ENCODE measurements at places on chromosomes 4 and X.

- no peak for DNase-seq
These were observed 63.8 kb upstream of the STS start for GRCh38 chrX:7083468-7084396.

GRCh38 chr4:19725130-19725529 is 526.6 kb upstream of the SLIT2 start:
- no peak for DNase-seq

- no peak for DNase-seq
These were observed 608 bp upstream of the FAM200B start for GRCh38 chr4:15681067-15681371.

DNA sequence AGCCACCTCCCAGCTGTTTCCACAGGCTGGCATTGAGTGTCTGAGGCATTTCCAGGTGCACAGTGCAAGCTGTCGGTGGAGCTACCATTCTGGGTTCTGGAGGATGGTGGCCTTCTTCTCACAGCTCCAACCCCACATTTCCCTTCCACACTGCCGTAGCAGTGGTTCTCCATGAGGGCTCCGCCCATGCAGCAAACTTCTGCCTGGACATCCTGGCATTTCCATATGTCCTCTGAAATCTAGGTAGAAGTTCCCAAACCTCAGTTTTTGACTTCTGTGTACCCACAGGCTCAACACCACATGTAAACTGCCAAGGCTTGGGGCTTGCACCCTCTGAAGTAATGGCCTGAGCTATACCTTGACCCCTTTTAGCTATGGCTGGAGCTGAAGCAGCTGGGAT is 10.3 kb upstream of the FRMPD4 start:
- DNase-seq: no peak

GRCh38 chrX:133250184-133251100 is 32.3 kb upstream of the TFDP3 start:
- DNase-seq: no peak

DNA sequence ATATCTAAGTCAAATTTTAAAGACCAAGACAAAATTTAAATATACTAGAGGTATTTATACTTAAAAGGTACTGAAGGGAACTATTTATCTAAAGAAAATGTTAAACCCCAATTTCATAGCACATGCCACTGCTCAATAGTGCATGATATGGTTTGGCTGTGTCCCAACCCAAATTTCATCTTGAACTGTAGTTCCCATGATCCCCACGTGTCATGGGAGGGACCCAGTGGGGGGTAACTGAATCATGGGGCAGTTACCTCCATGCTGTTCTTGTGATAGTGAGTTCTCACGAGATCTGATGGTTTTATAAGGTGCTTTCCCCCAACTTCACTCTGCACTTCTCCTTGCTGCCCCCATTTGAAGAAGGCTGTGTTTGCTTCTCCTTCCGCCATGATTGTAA is 32.3 kb downstream of the MAML3 start:
- DNase-seq: no peak

DNA sequence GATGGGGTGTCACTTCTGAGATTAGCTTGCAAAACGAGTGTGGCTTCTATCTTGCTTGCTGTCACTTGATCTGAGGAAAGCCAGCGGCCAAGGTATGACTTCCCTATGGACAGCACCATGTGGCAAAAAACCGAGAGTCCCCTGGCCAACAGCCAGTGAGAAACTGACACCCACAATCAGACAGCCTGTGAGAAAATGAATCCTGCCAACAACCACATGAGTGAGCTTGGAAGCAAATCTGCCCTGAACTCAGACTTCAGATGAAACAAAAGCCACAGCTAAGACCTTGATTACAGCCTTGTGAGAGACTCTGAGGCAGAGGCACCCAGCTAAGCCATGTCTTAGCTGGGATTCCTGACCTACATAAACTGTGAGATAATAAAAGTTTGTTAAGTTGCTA is 45.5 kb downstream of the PPP1R2C start:
- no peak for DNase-seq

DNA sequence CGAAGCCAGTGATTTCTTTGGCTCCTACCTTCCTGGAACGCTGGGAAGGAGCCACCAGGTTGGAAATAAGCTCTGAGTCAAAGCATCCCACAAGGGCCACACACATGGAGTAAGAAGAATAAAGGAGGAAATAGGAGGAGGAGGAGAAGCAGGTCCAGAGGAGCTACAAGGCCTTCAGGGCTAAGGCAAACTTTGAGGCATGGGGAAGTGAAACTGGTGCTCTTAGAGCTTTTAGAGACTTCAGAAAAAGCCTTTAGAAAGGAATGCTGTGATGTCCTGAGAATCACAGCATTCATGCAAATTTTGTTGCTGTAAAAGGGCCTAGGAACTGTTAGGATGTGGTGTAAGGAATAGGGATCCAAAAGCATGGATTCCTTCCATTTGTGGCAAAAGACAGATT is 135.9 kb upstream of the ARHGEF9 start:
- DNase-seq: no peak

DNA sequence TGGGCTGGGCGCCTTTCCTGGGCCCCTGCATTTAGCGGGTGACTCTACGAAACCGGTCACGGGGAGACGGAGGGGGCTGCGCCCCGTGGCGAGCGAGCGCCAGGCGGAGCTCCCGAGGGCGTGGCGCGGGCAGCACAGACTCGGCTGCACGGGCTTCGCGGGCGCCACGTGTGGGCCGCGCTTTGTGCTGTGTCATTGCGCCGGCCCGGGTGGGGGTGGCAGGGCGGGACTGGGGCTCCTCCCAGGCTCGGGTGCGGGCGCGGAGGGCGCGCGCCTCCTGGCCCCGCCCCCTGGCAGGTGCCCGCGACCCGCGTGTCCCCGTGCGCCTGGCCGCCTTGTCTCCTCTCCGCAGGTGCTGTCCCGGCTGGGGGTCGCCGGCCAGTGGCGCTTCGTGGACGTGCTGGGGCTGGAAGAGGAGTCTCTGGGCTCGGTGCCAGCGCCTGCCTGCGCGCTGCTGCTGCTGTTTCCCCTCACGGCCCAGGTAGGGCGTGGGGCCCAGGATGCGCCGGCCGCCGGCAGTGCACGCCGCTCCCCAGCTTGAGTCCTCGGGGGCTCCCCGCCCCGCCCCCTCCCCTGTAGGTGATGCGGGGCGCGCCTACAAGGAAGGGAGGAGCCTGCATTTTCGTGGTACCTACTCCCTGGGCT is 651 bp downstream of the UCHL1 start:
- DNase-seq: peak; percentile 78

GRCh38 chrX:11789809-11790208 is 31.8 kb downstream of the MSL3 start:
- no peak for DNase-seq

DNA sequence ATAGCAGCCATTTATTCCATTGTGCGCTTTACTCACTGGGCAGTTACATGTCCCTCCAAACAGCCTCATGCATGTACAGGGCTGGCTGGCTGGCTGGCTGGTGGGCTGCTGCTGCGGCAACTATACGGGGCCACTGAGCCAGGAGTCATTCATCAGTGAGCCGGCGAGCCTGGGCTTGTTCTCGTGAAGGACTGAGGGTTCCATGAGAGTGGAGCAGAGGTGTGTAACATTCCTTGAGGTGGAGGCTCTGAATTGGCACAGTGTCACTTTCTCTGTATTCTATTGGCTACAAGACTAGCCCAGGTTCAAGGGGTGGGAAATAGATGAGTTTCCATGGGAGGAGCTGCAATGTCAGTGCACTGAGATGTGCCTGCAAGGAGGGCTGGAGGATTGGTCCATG is 89.1 kb downstream of the ARHGAP10 start:
- DNase-seq: no peak

GRCh38 chr4:184320631-184321030 is 103.0 kb upstream of the ENPP6 start:
- DNase-seq: no peak

- no peak for DNase-seq
These were observed 134.2 kb downstream of the MAML3 start for GRCh38 chr4:140019619-140020347.

- DNase-seq: no peak
These were observed 182.9 kb downstream of the C4orf33 start for GRCh38 chr4:129278868-129279267.

DNA sequence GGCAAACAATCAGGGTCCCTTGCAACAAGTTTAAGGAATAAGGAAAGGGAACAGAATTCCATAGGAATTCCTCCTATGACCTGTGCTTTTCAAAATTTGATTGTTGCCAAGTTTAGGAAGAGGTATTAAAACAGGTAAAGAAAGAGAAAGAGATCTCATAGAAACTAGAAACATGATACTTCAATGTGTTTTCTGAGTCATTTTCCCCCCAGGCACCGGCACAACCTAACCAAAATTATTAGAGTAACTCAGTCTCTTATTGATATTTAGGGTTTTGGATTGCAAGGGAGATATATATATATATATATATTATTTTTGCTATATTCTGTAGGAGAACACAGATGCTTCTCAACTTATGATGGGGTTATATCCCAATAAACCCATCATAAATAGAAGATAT is 278.0 kb upstream of the DKK2 start:
- no peak for DNase-seq

DNA sequence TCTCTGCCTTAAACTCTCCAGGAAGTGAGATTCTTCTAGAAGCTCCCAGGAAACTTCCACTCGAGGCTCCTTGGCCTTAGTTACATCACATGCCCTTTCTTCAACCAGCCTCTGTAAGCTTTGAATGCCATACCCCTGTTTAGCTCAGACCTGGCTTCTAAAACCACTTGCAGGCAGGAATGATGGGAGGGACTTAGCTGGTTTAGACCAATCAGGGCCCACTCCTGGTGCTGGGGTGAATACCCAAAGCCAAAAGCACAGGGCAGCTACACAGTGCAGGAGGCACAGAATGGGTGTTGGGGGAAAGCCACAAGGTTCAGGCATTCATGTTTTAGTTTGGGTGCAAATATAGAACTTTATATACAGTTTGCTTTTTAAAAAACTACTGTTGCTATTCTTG is 296.2 kb downstream of the FRMPD4 start:
- no peak for DNase-seq

DNA sequence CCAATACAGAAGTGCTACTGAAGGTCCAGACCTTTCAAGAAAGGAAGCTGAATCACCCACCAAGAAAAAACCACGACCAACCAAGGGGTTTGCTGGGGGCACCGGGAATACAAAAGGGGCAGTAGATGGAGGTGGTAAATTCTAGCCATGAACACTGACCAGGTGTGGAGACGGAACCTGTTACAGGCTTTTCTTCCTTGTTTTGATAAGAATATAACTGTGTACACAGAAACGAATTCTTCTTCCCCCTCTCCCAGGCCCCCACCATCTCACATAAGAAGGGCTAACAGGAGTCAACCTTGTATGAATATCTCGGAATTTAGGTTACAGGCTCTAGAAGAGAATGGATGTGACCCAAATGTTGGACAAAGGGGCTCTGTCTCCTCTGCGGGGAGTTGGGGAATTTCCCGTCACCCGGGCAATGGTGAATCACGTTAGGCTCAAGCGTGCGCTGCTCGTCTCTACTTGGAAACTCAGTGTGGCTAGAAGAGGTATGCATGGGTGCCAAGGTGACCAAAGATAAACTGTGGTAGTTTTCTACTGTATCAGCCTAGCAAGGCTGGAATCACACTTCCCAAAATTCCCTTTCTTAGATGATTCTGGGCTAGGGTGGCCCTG is 87.0 kb downstream of the AFAP1 start:
- no peak for DNase-seq

DNA sequence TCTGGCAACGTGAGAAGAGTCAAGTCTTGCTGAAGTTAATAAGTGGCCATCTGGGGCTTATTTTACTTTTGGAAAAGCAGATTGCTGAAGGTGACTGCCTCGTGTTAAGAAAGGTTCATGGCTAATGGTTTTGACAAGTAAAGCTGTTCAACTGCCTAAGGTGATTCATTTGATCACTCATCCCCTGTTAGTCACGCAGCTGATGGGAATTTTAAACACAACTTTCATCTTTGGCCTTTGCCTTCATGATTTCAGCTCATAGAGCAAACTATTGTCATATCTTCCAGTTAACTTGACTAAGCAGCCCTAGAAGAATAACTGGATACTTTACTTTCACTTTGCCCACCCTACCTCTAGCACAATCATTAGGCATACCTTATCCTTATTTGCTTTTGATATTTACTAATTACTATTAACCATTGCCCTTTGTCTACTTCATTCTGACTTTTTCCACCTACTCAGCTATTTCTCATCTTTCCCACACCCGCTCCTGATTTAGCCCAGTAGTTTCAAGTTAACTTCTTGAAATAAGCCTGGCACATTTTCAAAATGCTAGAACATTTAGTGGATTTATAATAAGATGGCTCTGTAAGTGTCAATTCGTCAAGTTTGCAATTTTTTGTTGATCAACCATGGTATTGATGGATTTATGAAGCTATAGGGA is 170.6 kb upstream of the S100G start:
- no peak for DNase-seq

- DNase-seq: no peak
These were observed 6.3 kb downstream of the ATRX start for GRCh38 chrX:77779695-77780094.

DNA sequence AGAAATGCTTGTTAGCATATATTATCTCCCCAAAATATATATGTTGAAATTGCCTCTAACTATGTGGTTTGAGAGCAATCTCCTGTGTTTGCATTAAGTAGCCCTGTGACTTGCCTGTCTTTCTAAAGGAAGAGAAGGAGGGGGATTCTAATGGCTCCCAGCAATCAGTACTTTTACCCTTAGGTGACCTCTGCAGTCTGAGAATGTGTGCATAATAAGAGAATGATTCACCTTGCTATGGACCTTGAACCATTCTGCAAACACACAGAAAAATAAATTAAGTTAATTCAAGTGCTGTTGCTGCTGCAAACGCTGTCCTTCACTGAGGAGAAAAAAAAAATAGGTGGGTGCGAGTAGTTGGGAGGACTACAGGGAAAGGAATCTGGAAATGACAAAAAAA is 322.2 kb downstream of the IQCM start:
- DNase-seq: no peak

DNA sequence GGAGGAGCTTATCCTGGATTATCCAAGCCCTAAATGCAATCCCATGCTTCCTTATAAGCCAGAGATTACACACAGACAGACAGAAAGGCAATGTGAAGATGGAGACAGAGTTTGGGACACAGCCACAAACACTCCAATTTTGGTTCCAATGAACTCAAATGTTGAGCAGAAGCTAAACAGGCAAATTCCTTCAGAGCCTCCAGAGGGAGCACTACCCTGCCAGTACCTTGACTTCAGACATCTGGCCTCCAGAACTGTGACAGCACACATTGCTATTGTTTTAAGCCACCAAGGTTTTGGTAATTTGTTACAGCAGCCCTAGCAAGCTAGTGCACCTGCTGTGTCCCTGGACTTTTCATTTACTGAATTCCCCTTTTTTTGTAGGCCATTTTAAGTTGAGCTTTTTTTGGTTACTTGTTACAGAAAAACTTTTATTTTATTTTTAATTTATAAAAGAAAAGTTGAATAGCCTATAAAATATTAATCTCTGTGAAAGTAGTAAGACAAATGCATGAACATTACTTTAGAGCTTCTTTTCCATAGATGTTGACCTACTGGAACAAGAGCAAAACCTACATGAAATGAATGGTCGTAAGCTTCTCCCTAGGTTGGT is 33.4 kb upstream of the SRD5A3 start:
- no peak for DNase-seq

Data from NCI-H187 (cell line).